Activated naive CD4-positive, alpha-beta T cell treated with anti-CD3 and anti-CD28 coated beads for 36 hours (primary cell): ENCODE measurements at places on chromosomes 13 and 19. TPM values are rescaled to one million over a fixed set of nuclear protein-coding genes. Genes with fewer than 3 reads are reported as not detected.
A peak's percentile ranks its signal among the peaks of the same experiment; 100 is the strongest.

DNA sequence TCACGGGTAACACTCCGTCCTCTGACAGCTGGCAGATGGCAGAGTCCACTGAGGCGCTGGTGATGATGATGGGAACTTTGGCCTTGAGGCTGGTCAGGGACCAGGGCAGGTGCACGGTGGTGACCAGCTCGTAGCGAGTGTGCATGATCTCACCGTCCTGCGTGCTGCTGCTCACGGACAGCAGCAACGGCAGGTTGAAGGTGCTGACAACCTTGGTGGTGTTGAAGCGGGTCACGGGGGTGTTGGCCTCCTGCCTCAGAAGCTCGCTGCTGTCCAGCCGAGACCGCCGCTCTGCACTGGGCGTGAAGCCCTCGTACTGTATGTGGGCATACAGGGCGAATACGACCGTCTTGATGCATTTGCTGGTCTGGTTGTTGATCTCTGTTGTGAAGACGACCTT, 11.6 kb downstream of the ARRDC5 start:
- DNase-seq: no peak

GRCh38 chr19:44987148-44987675, 14.1 kb upstream of the RELB start:
- no peak for DNase-seq

GRCh38 chr19:42248270-42249148, 6.1 kb upstream of the GSK3A start:
- no peak for DNase-seq

GRCh38 chr19:6866741-6867151, 20.6 kb upstream of the ADGRE1 start:
- no peak for DNase-seq

OCEL1 gene
- 9.3 TPM for total RNA-seq

- DNase-seq: no peak
Observed at GRCh38 chr13:59459972-59460371, 703.8 kb downstream of the DIAPH3 start.

APOE gene
- 0.72 TPM for total RNA-seq

- no peak for DNase-seq
Observed at GRCh38 chr13:35824395-35824794, 306.8 kb downstream of the DCLK1 start.

DNA sequence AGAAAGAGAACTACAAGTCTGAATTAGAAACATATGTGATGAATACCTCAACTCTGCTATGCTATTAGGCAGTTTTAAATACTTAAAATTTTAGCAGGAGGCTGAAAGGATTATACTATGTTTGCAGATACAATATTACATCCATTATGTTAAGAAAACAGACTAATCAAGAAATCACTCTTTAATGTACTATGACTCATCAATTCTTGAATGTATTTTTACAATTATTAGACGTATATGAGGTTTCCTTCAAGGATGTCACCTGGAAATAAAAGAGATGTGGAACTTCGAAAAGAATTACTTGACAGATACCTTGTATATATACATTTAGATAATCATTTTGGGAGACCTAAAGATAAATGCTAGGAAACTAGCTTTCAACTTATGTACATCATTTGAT, 835.6 kb upstream of the MIR17HG start:
- DNase-seq: no peak

LILRB5 gene
- not detected for total RNA-seq

GRCh38 chr13:73717632-73718031, 416.6 kb downstream of the KLF12 start:
- peak; percentile 22 for DNase-seq

DNA sequence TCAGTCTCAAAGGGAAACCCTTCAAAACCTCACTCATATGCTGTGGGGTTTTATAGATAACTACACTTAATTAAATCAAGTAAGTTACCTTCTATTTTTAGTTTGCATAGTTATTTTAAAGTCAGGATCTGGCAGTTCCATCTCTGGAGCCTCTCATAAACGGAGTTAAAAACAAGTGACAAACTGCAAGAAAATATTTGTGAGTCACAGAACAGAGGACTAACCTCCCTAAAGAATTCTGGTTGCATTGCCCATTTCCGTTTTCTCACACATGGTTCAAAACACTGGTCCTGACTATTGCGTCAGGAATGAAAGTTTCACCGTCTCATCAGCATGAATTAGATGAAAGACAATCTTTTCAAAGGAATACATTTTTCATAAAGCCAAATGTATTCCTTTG, 10.6 kb downstream of the RXFP2 start:
- no peak for DNase-seq

GRCh38 chr13:67023130-67023876, 206.8 kb downstream of the PCDH9 start:
- DNase-seq: no peak

WDR88 gene
- not detected for total RNA-seq

GRCh38 chr13:95005300-95005699, 293.0 kb upstream of the SOX21 start:
- no peak for DNase-seq

RUBCNL gene
- total RNA-seq: 3.6 TPM

GRCh38 chr13:99208845-99209527, 8.3 kb downstream of the UBAC2 start:
- no peak for DNase-seq

DNA sequence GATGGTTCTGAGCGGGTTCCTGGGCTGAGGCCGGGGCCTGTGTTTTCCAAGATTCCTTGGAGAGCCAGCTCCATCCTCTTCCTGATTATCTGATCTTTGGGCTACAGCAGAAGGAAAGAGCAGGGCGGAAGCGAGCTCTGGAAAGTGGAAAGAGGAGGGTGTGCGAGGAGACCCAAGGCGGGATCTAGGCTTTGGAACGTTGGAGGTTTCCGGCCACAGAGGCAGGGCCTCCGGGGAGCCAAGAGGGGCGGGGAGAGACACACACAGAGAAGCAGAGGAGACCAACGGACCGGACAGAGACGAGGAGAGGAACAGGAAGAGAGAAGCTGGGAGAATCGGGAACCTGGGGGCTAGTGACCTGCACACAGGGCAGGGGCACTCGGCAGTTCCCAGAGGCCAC, at the start of gene CLEC11A:
Gene CLEC11A (plus strand): TSS at position 296 of the 400 bp plus-strand sequence. CDS start 162 bp downstream, outside the sequence.
- no peak for DNase-seq

DNA sequence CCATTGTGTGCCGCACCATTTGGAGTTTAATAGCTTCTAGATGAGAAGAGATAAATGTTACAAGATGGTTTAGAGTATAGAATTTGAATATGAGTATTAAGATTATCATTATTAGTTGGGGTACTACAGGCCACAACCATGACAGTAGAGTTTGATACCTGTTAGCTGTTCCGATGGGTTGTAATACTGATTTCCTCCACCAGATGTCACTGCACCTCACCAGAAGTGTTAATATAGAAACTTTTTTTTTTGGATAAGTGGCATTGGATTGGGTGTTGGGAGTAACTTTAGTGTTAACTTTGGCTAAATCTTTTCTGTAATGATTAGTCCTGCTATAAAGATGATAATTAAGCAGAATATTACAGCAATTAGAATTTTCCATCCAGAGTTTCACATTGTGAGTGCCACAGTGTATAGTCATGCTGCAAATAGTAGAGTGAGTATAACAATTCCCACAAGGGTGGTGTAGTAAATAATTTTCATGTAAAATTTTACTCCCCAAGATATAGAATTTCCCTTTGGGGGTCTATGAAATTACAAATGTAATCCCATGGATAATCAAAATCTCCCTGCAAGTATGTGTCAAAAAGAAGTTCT, 56.3 kb downstream of the PSG3 start:
- DNase-seq: peak; percentile 55

DNA sequence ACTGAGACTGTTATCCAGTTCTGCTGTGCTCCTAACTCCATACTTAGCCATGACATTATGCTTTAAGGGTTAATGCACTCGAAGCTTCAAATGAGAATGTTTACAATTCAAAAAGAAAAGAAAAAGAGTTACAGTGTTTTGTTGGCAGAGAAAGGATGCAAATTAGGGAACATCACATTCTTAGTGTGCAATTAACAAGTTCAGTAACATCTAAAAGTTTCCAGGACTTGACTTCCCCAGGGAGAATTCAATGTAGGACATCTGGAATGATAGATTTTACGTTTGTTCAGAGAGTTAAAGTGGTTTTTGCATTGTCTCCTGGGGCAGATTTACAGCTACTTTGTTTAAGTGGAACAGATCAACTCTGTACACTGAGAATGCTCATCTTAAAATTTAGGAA, 525.2 kb downstream of the LIG4 start:
- no peak for DNase-seq

DNA sequence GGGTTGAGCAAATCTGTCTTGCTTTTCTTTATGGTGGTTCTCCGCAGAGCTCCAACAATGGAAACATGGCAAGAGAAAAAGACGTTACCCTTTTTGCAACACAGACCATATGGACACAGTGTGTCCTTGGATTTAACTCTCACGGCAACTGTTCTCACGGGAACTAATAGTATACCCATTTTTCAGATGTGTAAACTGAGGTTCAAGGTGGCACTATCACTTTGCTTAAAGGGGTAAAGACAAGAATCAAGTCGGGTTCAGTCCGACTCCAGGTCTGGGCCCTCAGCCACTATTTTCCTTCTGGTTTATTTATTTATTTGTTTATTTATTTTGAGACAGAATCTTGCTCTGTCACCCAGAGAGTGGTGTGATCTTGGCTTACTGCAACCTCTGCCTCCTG, 176.0 kb downstream of the CACNA1A start:
- no peak for DNase-seq

SLC6A16 gene
- 0.98 TPM for total RNA-seq

LHFPL6 gene
- 1.2 TPM for total RNA-seq

GRCh38 chr13:39035799-39036198, 2.1 kb downstream of the PROSER1 start:
- DNase-seq: no peak

SERPINE3 gene
- total RNA-seq: not detected

- DNase-seq: no peak
Observed at GRCh38 chr19:3370728-3371591, 4.6 kb downstream of the NFIC start.

- DNase-seq: no peak
Observed at GRCh38 chr19:32018014-32018413, 327.4 kb upstream of the ZNF507 start.

DNA sequence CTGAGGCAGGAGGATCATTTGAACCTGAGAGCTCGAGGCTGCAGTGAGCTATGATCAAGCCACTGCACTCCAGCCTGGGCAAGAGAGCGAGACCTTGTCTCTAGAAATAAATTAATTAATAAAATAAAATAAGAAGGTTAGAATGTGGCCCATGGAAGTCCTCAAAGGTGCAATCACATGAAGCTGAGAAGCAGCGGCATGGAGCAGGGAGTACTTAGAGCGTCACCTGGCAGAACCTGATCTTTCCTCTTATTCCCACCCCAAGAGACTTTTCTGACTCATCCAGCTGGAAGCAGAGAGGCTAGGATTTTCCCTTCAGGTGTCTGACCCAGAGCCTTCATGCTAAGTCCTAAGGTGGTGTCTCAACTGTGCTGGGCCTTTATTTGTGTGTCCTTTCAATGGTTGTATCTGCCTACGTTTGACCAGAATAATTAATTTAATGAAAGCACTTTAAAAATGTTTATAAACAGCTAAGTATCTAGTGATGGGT, 8.9 kb upstream of the MRPS31 start:
- DNase-seq: no peak

GRCh38 chr19:55766466-55766865, 2.5 kb upstream of the RFPL4AL1 start:
- no peak for DNase-seq

DNA sequence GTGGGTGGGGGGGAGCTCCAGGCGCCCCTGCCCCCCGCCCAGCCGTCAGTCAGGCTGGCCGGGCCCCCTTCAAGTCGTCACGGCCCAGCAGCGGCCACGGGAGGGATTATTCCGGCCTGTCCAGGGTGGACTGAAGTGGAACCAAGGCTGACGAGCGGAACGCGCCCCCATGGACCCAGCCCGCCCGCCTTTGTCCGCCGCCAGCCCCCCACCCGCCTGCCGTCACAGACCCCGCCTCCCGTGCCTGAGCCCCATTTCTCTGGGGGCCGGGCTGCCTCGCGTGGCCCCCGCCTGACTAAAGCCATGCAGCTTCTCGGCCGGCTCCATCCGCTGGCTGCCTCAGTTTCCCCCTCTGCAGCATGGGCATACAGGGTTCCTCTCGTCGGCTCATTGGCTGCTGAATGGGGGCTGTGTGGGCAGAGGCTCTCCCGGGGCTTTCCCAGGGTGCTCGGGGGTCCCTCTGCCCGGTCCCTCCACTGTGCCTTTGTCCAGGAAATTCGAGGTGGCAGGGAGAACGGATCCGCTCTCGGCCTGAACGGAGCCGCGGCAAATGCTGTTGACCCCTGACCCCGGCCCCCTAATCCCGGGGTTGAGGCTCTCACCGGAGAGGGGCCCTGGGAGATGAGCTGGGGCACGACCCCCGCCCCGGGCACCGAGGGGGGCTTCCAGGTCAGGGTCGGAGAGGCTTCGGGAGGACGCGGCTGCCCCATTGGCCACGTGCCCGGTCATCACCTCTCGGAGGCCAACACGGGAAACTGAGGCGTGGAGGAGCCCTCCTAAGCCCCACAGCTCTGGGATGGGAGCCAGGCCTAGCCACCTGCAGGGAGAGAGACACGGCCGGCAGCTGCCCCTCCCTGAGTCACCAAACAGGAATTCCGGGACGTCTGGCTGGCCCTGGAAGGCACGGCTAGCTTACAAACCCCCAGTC, 27.4 kb downstream of the EFNA2 start:
- DNase-seq: no peak

GRCh38 chr19:2334426-2334825, 5.9 kb downstream of the SPPL2B start:
- DNase-seq: no peak

DNA sequence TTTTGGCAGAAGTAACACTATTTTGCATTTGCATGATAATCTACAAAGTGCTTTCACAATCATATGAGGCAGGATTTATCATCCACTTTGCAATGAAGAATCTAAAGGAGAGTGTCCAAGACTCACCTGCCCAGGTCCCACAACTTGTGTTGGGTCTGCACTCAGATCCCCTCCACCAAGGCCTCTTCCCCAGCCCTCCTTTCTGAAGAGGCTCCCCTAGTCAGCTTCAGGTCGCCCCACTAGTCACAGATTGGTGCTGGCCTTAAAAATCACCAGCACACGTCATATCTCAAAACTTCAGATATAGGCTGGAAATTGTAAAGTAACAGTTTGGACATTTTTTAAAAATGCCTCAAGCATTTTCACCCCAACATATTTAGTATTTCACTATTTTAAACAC, 17.5 kb downstream of the ATP7B start:
- DNase-seq: no peak

GRCh38 chr13:61880578-61881283, 465.1 kb upstream of the PCDH20 start:
- peak; percentile 19 for DNase-seq
